ENCODE measurements at places on chromosomes 3 and 15.

- DNase-seq, result no peak
Measured at GRCh38 chr3:52606373-52607085, 70.1 kb downstream of the UQCC5 start.

GRCh38 chr3:55721716-55722484, 234.8 kb upstream of the WNT5A start:
- DNase-seq, result no peak

DNA sequence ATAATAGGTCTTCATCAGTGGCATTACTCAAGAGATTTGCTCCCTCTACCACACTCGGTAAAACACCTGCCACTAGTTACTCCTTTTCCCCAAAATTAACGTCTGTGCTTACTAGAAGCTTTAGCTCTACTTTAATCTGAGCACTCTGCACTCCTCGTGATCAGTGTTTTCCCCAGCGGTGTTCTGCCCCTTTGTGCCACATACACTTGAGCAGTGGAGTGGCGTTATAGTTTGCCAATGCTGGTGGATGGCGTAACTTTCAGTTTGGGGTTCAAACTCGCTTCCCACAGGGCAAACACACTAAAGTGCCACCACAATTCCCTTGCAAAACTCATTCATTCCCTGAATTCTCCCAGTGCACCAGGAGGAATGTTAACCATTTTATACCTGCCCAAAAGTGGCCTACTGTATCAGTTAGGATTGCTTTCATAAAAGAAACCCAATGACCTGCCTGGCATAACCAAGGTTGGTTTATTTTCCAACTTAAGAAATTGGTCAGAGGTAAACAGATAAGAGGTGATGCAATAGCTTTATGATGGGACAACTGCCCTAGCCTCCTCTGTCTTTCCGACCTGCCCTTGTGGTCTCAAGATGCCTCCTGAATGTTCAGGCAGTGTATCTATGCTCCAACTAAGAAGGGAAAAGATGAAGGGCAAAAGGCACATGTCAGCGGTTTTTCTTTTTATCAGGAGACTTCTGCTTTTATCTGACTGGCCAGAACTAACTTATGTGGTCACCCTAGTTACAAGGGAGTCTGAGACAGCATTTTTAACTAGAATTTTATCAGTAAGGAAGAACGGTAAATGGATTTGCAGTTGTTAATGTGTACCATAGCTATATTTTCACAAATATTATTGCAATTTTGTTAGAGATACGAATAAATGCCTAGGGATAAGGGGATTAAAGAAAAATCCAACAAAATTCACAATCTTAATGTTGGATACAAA, 83.9 kb downstream of the FSIP1 start:
- no peak for DNase-seq

DNA sequence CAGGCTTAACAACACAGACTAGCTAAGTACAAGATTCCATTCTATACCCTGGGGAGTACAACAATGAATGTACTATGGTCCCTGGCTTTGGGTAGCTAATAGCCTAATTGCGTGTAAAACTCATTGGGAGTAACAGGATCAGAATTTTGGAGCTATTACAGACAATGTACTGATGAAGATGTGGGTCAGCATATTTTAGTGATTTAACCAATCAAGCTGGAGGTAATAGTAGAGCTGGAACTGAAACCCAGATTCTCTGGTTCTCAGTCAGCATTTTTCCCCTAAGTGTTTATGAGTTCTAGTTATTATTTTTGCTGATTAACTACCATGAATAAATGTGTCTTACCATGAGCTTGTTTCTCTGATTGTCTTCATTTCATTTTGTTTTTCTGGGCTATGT, 578.7 kb downstream of the NLGN1 start:
- DNase-seq, result no peak

- DNase-seq, result no peak
Measured at GRCh38 chr3:88626456-88627120, 476.8 kb downstream of the C3orf38 start.

- no peak for DNase-seq
Measured at GRCh38 chr3:52614689-52615088, 71.0 kb downstream of the PBRM1 start.

DNA sequence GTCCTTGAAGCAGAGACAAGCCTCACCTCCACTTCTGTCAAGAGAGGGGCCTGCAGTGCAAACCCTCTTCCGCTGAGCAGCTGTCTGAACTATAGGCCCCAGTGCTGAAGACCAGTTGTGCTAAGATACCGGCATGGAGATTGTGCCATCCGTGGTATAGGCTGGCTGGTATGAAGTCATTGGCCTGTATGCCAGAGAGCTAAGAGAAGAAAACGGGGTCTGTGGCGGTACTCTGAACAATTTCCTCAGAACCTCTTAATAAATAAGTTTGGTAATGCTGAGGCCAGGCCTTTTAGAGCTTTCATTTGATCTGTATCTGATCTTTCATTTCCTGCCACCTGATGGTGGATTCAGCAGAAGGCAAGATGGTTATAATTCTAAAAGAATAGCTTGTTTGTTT, 123.0 kb downstream of the LRIG1 start:
- no peak for DNase-seq

- no peak for DNase-seq
Measured at GRCh38 chr3:56365905-56366640, 102.2 kb downstream of the ERC2 start.

- DNase-seq, result no peak
Measured at GRCh38 chr3:184209146-184209923, 20.1 kb upstream of the VWA5B2 start.

DNA sequence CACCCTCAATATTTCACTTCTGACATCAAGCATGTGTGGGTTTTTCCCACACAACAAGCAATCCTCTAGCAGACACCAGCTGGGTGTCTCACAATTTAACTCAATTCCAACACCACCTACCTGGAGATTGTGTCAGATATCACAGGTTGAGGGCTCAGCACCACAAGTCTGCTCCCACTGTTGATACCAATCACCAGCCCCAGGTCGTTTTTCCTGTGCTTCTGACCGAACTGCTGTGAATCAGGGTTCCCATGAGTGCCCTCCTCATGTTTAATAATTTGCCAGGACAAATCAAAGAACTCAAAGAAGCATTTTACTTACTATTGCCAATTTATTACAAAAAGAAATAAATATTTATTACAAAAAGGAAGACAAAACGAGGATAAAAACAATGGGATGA, 25.0 kb upstream of the PRR20G start:
- no peak for DNase-seq

- no peak for DNase-seq
Measured at GRCh38 chr3:66437341-66437929, 63.4 kb downstream of the LRIG1 start.

DNA sequence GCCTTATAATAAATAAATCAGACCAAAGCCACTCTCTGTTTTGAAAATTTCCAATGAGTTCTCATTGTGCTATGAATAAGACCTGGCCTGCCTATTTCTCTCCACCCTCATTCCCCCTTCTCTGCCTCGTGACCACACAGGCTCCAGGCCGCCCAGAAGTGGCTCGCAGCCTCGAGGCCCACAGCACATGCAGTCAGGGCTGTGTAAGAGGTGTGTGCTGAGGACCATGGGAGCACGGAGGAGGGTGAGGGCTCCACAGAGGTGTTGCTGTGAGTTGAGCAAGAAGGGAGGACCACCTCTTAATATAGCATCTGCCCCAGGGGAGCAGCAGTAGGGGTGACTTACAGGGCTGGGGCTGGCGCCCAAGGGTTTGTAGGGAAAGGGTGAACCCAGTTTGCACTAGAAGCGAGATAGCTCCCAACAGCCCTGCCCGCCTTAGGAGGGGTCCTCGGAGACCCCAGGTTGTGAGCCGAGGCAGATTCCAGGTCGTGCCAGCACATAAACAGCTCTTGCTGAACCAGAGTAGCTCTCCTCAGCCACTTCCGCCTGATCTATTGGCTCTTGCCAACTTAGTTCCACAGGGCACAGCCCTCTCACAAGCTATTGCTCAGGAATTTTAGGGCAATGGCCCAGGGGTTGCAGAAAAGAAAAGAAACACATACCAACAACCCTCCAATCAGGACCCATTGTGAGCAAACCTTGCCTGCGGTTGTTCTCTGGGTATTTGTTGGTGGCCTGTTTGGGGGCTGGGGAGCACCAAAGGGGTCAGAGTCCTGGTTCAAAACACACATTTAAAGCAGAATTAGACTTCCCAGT, 117.7 kb downstream of the MYLK start:
- DNase-seq, result no peak

DNA sequence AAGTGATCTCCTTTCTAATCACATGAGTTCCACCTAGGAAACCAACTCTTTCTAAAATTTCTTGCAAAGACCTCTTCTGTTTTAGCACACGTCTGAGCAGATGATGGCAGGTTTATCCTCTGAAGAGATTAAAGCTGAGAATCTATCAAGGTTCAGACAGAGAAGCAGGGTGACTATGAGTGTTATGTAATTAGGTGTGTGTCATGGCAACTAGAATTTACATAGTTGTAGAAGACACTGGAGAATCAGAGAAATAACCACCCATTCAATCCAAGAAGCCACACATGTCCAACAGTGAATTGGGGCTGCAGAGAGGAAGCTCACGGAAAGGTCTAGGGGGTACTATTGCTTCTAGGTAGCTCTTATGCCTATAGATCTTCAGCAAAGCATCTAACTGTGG, 600.5 kb downstream of the PYDC2 start:
- DNase-seq, result no peak

- no peak for DNase-seq
Measured at GRCh38 chr15:71364117-71364584, 248.9 kb downstream of the THSD4 start.

GRCh38 chr15:60364612-60364924, 33.2 kb downstream of the ANXA2 start:
- DNase-seq, result no peak

- no peak for DNase-seq
Measured at GRCh38 chr15:96585484-96586386, 255.2 kb downstream of the NR2F2 start.

DNA sequence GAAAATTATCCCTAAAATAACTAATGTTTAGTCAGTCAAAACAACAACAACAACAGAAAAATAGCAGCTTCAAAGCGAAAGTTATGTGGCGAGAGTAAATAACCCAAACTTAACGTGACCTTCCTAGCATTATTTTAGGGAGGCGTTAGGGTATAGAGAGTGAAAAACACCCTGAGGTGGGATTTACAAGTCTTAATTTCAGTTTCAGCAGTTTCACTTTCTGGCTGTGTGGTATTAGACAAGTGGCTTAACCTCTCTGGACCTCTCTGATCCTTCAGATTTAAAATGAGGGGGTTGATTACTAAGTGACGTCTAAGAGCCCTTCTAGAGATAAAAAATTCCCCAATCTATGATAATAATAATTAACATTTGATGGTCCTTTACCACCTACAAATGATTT, 291.2 kb downstream of the ZBTB20 start:
- DNase-seq, result no peak

GRCh38 chr15:52361975-52362494, 66.4 kb upstream of the MYO5C start:
- no peak for DNase-seq

GRCh38 chr15:64343841-64344240, 12.1 kb downstream of the CSNK1G1 start:
- no peak for DNase-seq

DNA sequence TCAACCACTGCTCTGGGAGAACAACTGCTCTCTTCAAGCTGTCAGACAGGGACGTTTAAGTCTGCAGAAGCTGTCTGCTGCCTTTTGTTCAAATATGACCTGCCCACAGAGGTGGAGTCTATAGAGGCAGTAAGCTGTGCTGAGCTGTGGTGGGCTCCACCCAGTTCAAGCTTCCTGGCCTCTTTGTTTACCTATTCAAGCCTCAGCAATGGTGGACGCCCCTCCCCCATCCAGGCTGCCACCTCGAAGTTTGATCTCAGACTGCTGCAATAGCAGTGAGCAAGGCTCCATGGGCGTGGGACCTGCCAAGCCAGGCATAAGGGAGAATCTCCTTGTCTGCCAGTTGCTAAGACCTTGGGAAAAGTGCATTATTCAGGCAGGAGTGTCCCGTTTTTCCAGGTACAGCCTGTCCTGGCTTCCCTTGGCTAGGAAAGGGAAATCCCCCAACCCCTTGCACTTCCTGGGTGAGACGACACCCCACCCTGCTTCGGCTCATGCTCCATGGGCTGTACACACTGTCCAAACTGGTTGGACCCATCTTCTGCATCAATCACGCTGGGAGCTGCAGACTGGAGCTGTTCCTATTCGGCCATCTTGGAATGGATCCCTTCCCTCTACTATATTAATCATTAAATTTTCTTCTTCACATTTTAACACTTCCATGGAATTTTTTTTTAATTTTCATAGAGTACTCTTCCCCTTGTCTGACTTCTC, 167.0 kb upstream of the UBE2E2 start:
- DNase-seq, result no peak

GRCh38 chr15:92393071-92393979, at the start of gene ST8SIA2:
Gene ST8SIA2 (plus strand): TSS chr15:92393881. CDS start chr15:92394065, 184 bp downstream.
- no peak for DNase-seq

DNA sequence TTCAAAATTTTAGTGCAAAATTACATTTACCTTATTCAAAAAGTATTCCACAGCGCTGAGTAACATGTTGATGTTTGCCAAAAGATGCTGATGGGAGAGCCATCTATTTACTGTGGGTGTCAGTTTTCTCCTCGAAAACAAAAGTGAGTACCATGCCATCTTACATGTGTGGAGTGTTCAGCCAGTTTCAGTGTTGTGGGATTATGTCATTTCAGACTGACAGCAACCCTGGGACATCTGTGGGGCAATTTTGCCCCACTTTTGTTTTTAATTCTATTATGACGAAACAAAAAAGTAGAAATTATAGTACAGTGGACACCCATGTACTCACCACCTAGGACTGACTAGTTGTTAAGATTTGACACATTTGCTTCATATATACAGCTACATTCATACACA, 19.6 kb downstream of the SLCO3A1 start:
- DNase-seq, result no peak

DNA sequence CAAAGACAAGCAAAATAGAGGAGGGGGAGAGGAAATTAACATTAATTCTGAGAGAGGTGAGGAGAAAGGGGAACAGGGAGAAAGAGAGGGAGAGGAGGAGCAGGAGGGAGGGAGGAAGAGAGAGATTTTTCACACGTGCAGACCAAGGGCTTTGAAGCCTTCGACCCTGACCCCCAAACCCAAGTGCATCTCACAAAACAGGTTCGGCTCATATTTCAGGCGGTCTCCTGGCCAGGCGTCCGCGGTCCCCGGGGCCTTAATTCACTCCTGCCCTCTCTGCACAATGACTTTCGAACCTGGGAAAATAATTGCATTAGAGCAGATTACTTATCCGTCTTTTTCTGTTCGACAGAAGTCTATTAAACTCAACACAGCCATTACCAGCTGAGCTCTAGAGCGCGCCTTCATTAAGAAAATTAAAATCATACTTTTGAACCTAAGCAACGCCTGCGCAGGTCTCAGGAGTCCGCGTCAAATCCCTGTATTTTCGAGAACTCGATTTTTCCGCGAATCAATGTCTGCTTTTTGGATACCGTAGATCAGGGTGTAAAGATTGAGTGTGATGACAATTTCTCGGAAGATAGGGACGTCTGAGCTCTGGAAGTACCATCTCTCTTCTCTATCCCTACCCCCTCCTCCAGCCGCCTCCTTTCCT, 220.7 kb downstream of the MEIS2 start:
- DNase-seq, result no peak
